ENCODE measurements at places on chromosomes 4 and X.

- no peaks in the 10 kb centered on the region for H3K27me3 ChIP-seq
- H3K36me3 ChIP-seq = no peaks in the 10 kb centered on the region
- H3K4me1 ChIP-seq = no peaks in the 10 kb centered on the region
Observed at GRCh38 chr4:176013476-176014247, 52.0 kb upstream of the WDR17 start.

DNA sequence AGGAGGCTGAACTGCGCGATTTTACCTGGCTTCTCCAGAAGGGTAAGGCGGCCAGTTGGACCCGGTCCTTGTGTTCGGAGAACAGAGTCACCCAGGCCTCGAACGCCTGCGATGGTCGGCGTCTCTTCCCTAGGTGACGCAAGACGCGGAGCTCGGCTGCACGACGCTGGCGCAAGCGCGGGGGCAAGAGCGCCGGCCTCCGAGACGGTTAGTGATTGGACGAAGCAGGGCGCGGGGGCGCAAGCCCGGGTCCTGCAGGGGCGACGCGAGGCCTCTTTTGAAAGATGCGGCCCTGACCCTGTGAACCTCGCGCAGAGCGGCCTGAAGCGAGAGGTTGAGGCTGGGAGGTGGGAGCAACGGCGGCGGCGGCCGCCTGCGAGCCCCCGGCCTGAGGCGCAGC, 428 bp downstream of the ADAD1 start:
- no peak overlapping the region for H3K27ac ChIP-seq
- H3K27me3 ChIP-seq = peaks cover 4% of the 10 kb centered on the region
- H3K4me1 ChIP-seq = no peaks in the 10 kb centered on the region
- no peaks in the 10 kb centered on the region for H3K36me3 ChIP-seq
- no peak overlapping the region for H3K4me3 ChIP-seq

DNA sequence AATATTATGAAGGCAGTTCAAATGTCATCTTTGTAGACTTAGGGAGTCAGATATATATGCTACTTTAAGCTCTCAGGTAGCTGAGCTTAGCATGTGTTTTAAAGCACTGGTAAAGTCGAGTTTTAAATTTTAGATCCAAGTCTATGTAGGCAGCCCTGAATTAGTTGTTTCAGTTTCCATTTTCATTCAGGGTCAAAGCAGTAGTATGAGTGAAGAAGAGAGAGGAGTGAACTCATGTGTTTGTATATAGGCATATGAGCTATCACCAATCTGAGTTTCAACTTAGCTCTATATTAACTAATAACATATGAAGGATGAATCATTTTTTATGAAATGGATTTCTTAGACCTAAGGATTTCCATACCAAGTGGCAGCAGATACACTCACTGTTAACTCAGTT, 1353.4 kb downstream of the FSTL5 start:
- H3K4me3 ChIP-seq = no peak overlapping the region
- no peak overlapping the region for H3K27ac ChIP-seq
- H3K4me1 ChIP-seq = no peaks in the 10 kb centered on the region
- no peaks in the 10 kb centered on the region for H3K27me3 ChIP-seq

DNA sequence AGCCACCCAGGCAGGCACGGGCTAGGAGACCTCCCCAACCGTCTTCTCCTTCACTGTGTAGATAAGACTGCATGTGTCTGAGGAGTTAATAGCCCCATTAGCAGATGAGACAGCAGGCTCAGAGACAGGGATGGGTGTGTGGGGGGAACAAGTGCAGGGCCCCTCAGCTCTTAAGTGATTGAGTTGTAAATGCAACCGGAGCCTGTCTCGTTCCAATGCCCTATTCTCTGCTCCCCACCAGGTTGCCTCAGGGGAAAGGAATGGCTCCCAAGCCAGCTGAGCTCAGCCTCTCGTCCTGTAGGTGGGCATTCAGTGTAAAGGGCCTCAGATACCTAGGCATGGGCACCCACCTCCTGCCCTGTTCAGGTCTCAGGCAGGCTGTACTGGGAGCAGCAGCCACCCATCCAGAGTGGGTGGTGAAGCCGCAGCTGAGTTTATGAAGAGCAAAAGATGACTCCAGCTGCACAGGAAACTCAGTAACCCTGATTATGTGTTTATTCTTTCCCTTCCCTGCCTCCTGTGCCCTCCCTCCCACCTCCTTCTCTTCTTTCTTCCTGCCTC, 87.3 kb downstream of the PJA1 start:
- no peak overlapping the region for H3K4me3 ChIP-seq
- no peak for DNase-seq
- no peaks in the 10 kb centered on the region for H3K4me1 ChIP-seq

GRCh38 chr4:176339936-176340761, 20.4 kb downstream of the SPCS3 start:
- no peaks in the 10 kb centered on the region for H3K4me1 ChIP-seq
- H3K4me3 ChIP-seq = no peak overlapping the region
- peaks cover 4% of the 10 kb centered on the region for H3K36me3 ChIP-seq

- no peaks in the 10 kb centered on the region for H3K27me3 ChIP-seq
- H3K27ac ChIP-seq = no peak overlapping the region
- no peak overlapping the region for H3K4me3 ChIP-seq
- no peaks in the 10 kb centered on the region for H3K36me3 ChIP-seq
Observed at GRCh38 chr4:1771555-1772305, 21.4 kb upstream of the FGFR3 start.

DNA sequence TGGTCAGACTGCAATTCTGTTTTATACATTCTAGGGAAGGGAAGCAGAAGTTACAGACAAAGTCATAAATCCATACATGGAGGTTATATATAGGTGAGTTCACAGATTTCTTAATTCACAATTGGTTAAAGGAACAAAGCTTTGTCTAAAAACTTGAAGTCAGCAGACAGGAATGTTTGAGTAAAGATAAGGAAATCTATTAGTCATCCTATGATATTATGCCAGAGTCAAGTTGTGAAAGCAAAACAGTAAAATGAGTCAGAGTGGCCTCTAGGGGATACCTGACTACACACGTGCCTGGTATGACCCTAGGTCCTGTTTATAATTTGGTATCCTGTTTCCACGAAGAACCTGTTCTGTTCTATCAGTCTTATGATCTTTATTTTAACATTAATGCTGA, 31.5 kb downstream of the ACTRT1 start:
- no peak overlapping the region for H3K27ac ChIP-seq
- H3K27me3 ChIP-seq = no peaks in the 10 kb centered on the region
- no peak overlapping the region for H3K4me3 ChIP-seq
- H3K36me3 ChIP-seq = no peaks in the 10 kb centered on the region
- DNase-seq = no peak
- no peaks in the 10 kb centered on the region for H3K4me1 ChIP-seq

GRCh38 chrX:109760209-109760921, 27.3 kb upstream of the ACSL4 start:
- H3K4me1 ChIP-seq = no peaks in the 10 kb centered on the region
- no peaks in the 10 kb centered on the region for H3K36me3 ChIP-seq
- no peak overlapping the region for H3K27ac ChIP-seq

GRCh38 chr4:151679231-151679630, 81.6 kb downstream of the GATB start:
- no peak overlapping the region for H3K27ac ChIP-seq
- no peak for DNase-seq
- H3K4me1 ChIP-seq = no peaks in the 10 kb centered on the region
- no peaks in the 10 kb centered on the region for H3K27me3 ChIP-seq

GRCh38 chrX:12973561-12974304, 1.2 kb upstream of the TMSB4X start:
- H3K27me3 ChIP-seq = no peaks in the 10 kb centered on the region
- H3K27ac ChIP-seq = peak overlapping the region; percentile 99
- H3K36me3 ChIP-seq = peaks cover 31% of the 10 kb centered on the region
- DNase-seq = peak; percentile 81

- no peak overlapping the region for H3K4me3 ChIP-seq
- H3K27me3 ChIP-seq = no peaks in the 10 kb centered on the region
- no peak for DNase-seq
- no peaks in the 10 kb centered on the region for H3K4me1 ChIP-seq
- H3K27ac ChIP-seq = no peak overlapping the region
Observed at GRCh38 chrX:111180750-111181240, 84.8 kb downstream of the PAK3 start.

DNA sequence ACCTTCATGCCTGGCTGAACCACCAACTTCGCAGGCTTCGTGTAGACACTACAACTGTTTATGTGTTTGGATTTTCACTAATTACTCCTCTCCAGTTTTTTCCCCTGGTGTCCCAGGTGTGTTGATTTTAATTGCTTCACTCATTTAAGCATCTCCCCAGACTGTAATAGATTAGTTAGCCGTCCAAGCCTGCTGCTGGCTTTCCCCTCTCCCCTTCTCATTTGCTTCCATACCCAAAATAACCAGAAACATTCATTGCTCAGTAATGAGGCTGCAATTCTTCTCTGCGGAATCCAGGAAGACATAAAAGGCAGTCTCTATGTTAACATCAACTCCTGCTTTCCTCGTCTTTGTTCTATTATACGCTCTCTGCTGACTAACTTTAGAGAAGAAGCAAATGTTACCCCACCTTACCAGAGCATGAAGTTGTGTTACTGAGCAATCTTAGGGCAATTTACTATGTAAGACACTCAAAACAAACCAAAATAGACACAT, 37.9 kb upstream of the SCRG1 start:
- no peak overlapping the region for H3K27ac ChIP-seq
- H3K36me3 ChIP-seq = no peaks in the 10 kb centered on the region
- H3K4me3 ChIP-seq = no peak overlapping the region
- peaks cover 20% of the 10 kb centered on the region for H3K4me1 ChIP-seq
- DNase-seq = no peak

DNA sequence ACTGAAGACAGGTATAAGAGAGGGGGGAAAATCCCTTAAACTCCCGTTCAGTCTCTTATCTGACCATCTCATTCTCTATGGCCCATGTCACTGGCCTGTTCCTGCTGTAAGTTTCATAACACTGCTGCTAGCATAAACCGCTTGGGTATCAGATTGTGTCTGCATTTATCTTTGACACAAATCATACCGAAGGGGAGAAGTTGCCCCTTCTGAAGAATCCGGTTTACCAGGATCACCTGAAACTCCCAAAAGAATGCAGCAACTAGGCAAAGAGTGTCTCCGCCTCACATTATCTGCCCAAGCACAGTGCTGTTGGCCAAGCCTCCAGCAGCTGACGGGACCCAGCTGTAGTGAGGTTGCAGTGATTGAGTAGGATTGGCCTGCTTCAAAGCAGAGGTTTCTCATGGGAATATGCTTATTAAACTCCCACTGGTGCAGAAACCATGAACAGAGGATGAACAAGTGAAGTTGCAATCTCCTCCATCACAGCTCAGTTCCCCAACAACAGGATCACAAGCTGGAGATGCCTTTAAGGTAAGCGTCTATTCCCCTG, 71.3 kb upstream of the PUDP start:
- H3K27ac ChIP-seq = no peak overlapping the region
- no peak overlapping the region for H3K4me3 ChIP-seq
- H3K27me3 ChIP-seq = no peaks in the 10 kb centered on the region
- H3K4me1 ChIP-seq = no peaks in the 10 kb centered on the region

DNA sequence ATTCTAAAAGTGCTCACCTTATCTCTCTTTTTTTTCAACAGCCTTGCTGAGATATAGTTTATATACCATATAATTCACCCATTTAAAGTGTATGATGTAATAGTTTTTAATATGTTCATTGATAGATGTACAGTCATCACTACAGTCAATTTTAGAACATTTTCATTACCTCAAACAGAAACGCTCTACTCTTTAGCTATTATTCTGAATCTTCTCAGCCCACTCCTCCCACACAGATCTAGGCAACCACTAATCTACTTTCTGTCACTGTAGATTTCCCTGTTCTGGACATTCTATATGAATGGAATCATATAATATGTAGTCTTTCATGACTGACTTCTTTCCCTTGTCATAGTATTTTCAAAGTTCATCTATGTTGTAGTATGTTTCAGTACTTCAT, 22.6 kb downstream of the MND1 start:
- H3K36me3 ChIP-seq = peaks cover 99% of the 10 kb centered on the region
- no peaks in the 10 kb centered on the region for H3K27me3 ChIP-seq
- no peak for DNase-seq
- peaks cover 3% of the 10 kb centered on the region for H3K4me1 ChIP-seq

DNA sequence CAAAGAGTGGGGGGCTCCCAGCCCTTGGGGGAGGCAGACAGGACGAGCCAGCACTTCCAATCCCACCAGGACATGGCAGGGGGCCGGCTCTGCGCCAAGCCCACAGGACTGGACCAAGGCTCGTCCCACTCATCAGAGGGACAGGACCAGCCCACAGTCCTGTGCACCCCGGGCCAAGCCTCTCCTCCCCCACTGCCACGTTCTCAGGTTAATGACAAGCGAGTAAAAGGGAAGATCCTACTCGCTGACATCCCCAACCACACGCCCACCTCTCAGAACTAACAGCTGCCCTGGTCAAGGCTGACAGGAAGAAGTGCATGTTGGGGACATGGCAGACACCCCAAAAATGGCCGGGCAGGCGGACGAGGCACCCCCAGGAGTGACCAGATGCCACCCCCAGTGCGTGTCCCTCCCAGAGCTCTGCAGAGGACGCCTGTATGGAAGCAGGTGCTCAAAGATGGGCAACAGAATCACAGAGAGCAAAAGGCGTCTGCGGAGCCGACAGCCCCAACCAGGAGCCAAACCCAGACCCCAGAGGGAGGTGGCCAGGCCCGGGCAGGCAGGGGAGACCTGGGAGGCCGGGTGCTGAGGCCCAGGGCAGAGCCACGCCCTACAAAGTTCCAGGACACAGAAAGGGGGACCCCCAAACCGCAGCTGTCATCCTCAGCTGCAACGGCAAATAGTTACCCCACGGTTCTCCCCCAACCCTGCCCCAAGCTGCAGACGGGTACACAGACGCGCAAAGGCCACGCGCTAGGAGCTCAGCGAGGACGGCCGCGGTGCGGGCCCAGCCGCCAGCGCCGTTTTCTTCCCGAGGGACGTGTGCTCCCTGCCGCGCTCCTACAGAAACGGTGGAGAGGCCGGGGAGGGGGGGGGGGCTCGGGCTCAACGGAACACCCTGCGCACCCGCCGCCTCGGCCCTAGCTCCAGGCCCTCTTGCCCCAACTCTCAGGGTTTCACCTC, 1.7 kb downstream of the CTBP1 start:
- no peaks in the 10 kb centered on the region for H3K27me3 ChIP-seq
- H3K36me3 ChIP-seq = peaks cover 84% of the 10 kb centered on the region
- peak overlapping the region; percentile 93 for H3K4me3 ChIP-seq
- H3K4me1 ChIP-seq = peaks cover 57% of the 10 kb centered on the region

GRCh38 chr4:148814030-148814429, 371.8 kb upstream of the NR3C2 start:
- H3K4me1 ChIP-seq = no peaks in the 10 kb centered on the region
- H3K27ac ChIP-seq = no peak overlapping the region
- H3K36me3 ChIP-seq = no peaks in the 10 kb centered on the region
- DNase-seq = no peak
- no peak overlapping the region for H3K4me3 ChIP-seq
- H3K27me3 ChIP-seq = no peaks in the 10 kb centered on the region

DNA sequence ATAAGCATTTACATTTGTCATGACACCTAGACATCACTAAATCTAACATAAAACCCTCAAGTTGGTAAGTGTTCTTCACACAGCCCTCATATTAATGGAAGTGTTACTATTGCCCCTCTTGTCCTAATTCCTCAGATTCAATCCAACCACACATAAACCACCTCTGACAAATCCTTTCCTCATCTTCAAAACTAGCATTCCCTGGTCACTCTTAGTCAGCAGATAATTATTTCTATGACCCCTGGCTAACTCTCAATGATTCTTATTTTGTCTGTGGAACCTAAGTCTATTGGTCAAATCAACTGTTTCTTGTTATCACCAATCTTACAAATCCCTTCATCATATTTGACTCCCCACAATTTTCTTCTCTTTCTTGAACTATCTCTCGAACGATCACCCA, 168.6 kb downstream of the PPP3CA start:
- peaks cover 10% of the 10 kb centered on the region for H3K36me3 ChIP-seq

GRCh38 chr4:152780267-152780778, 569 bp downstream of the ARFIP1 start:
- H3K4me3 ChIP-seq = peak overlapping the region; percentile 82
- H3K27me3 ChIP-seq = peaks cover 25% of the 10 kb centered on the region
- H3K36me3 ChIP-seq = no peaks in the 10 kb centered on the region
